ENCODE measurements at places on chromosomes 2 and 18. TPM values are rescaled to one million over a fixed set of nuclear protein-coding genes. Genes with fewer than 3 reads are reported as not detected.

CRYGD gene
- not detected for total RNA-seq

HOXD11 gene
- total RNA-seq, result not detected

LYG2 gene
- not detected for total RNA-seq

- no peak for DNase-seq
These were observed 170.5 kb upstream of the KCNJ3 start for GRCh38 chr2:154527962-154528361.
